ENCODE measurements at places on chromosomes 3 and 15. TPM values are rescaled to one million over a fixed set of nuclear protein-coding genes. Genes with fewer than 3 reads are reported as not detected.

- no peak overlapping the region for H3K4me3 ChIP-seq
- H3K36me3 ChIP-seq, result no peaks in the 10 kb centered on the region
- H3K27ac ChIP-seq, result no peak overlapping the region
Observed at GRCh38 chr3:185270262-185270955, 16.6 kb upstream of the EHHADH start.

- no peak for DNase-seq
- H3K36me3 ChIP-seq, result no peaks in the 10 kb centered on the region
- no peaks in the 10 kb centered on the region for H3K27me3 ChIP-seq
- H3K4me1 ChIP-seq, result no peaks in the 10 kb centered on the region
- H3K4me3 ChIP-seq, result no peak overlapping the region
Observed at GRCh38 chr3:121918779-121919483, 24.7 kb downstream of the SLC15A2 start.

DNA sequence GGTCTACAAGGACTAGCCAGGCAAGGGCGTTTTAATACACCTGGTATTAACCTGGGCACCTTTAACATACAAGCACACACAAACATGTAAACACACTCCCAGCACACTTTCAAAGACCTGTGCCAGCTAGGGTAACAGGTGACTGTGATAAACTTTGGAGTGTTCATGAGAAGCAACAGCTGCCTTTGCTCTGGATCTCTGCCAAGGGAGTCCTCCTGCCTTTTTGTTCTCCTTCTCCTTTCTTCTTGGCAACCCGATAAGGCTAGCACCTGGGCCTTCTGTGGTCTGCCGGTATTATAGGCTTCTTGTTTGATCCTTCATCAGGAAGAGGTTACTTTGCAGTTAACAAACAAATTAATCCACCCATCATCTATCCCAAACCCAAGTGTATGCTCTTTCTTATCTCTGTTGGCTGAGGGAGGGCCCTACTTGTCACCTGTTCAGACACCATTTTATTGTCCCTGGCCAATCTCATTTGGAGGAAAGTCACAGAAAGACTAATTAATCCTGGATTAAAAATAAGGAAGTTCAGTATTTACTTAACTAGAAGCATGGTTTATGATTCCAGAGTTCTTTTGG is at the start of gene RETNLB:
Gene RETNLB, minus strand, starts transcription at position 7 of the 579 bp plus-strand sequence. CDS start 225 bp downstream, outside the sequence.
- DNase-seq, result no peak
- no peak within 1 kb of the TSS for H3K27ac ChIP-seq
- H3K4me1 ChIP-seq, result no peaks in the 10 kb centered on the region
- H3K36me3 ChIP-seq, result no peaks in the 10 kb centered on the region
- no peak within 1 kb of the TSS for H3K4me3 ChIP-seq

The SAMD7 gene
- total RNA-seq, result not detected

The RARRES1 gene
- 5.6 TPM for total RNA-seq

- no peak for DNase-seq
- peaks cover 19% of the 10 kb centered on the region for H3K36me3 ChIP-seq
- no peak overlapping the region for H3K4me3 ChIP-seq
- H3K4me1 ChIP-seq, result peaks cover 99% of the 10 kb centered on the region
- peak overlapping the region; percentile 97 for H3K27ac ChIP-seq
- no peaks in the 10 kb centered on the region for H3K27me3 ChIP-seq
Observed at GRCh38 chr3:50604628-50605588, 6.7 kb downstream of the CISH start.

The TUSC7 gene
- total RNA-seq, result not detected

All from suprapubic skin (tissue), 4 donors.